Activated T-helper 2 cell treated with anti-CD3 and anti-CD28 coated beads, Interferon-gamma antibody, Interleukin-2, Interleukin-4, amounts not matched to agents 10 μg/mL and 5 μg/mL and 100 μg/mL, durations not matched to agents 14 hours and 24 hours and 36 hours (primary cell): ENCODE measurements at places on chromosomes 3 and 15. TPM values are rescaled to one million over a fixed set of nuclear protein-coding genes. Genes with fewer than 3 reads are reported as not detected.

DNA sequence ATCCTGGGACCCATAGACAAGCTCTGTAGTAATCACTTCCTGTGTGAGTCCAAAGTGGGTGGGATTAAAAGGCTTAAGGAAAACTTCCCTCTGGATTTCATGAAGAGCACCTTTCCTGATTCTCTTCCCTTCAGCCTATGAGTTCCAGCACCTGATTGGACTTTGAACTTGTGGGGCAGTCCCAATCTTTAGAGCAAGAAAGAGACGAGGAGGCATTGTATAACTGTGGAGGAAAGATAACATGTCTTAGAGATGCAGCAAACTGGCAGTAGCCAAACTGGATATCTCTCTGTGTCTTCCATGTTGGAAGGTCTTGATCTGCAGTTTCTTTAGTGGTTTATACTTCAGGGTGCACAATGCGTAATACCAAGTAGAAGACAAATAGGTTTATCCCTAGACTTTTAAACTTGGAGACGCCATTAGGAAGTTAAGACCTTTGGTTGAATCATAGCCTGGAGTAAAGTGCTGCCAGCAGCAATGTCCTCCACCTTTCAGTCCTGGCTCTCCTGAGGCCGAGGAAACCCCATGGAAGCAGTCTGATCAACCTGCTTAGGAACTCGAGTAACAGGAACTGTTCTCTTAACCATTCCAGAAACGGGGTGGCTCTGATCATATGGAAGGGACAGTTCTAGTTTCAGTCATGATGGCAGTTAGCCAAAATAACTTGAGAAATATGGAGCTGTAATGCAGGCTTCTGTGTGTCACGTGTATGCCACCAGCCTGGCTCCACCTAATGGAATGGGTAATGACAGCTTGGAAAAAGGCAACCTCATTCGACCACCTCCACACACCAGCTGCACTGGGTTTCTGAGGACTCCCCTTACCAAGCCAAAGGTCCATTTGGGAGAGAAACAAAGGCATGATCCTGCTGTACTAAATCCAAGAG, 4.7 kb downstream of the EIF1B start:
- H3K4me3 ChIP-seq = no peak overlapping the region
- no peak for DNase-seq
- H3K27ac ChIP-seq = no peak overlapping the region
- H3K36me3 ChIP-seq = peaks cover 34% of the 10 kb centered on the region

GRCh38 chr3:157152438-157152837, 7.5 kb downstream of the CCNL1 start:
- H3K27ac ChIP-seq = no peak overlapping the region
- peaks cover 92% of the 10 kb centered on the region for H3K36me3 ChIP-seq
- H3K27me3 ChIP-seq = no peaks in the 10 kb centered on the region
- no peak for DNase-seq

GRCh38 chr15:85750319-85751290, 44.1 kb downstream of the KLHL25 start:
- H3K27ac ChIP-seq = no peak overlapping the region
- H3K4me3 ChIP-seq = no peak overlapping the region
- DNase-seq = no peak
- H3K36me3 ChIP-seq = peaks cover 25% of the 10 kb centered on the region

GRCh38 chr3:7315037-7315436, 454.1 kb downstream of the GRM7 start:
- H3K27ac ChIP-seq = no peak overlapping the region
- no peak overlapping the region for H3K4me3 ChIP-seq
- DNase-seq = no peak
- H3K4me1 ChIP-seq = no peaks in the 10 kb centered on the region

DNA sequence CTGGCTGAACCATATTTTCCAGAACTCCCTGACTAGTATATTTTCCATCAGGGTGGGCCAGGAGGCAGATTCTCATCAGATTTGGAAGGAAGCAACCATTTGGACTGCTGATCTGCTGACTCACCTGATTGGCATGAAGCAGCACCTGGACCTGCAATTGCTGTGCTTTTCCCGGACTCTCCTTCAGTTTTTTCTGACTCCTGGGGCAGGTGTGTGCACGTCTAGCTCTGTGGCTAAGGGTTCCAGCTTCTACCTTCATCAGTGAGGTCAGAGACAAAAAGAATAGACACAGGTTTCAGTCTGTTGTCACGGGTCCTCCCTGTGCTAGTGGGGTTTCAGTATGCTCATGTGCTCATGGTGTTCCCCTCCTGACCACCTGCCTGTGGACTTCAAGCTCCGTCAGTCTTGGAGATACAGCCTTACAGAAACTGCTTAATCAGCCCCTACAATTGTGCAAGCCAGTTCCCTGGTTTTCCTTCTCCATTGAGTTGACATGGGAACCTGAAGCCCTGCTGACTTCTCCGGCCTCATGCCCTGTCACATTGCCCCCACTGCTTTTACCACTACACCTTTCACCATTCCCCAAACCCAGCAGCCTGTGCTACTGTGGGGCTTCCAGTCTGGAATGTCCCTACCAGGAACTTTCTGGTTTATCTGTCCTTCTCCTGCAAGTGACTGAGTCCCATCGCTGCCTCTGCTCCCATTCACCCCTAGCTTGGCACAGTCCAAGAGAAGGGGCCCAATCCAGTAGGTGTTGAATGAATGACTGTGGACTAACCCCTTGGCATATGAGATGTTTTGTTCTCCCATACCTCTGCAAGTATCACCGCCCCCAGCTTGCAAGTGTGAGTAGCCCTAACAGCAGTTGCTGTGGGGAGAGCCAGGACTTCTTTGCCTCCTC, 31.7 kb downstream of the HMCES start:
- DNase-seq = no peak
- H3K27me3 ChIP-seq = no peaks in the 10 kb centered on the region
- H3K36me3 ChIP-seq = peaks cover 29% of the 10 kb centered on the region
- no peak overlapping the region for H3K4me3 ChIP-seq
- peaks cover 33% of the 10 kb centered on the region for H3K4me1 ChIP-seq

- no peaks in the 10 kb centered on the region for H3K36me3 ChIP-seq
- H3K4me1 ChIP-seq = no peaks in the 10 kb centered on the region
- H3K27me3 ChIP-seq = no peaks in the 10 kb centered on the region
- no peak for DNase-seq
- H3K27ac ChIP-seq = no peak overlapping the region
Observed at GRCh38 chr3:40876496-40876895, 322.8 kb upstream of the CTNNB1 start.

Gene SLC25A36
- 69.5 and 71.8 TPM in 2 replicates for total RNA-seq

Gene CCPG1
- total RNA-seq = 8.9 and 9.8 TPM in 2 replicates

Gene NEIL1
- total RNA-seq = 1.5 and 2.6 TPM in 2 replicates

Gene MYO5C
- 0.32 and 0.64 TPM in 2 replicates for total RNA-seq
